Activated naive CD8-positive, alpha-beta T cell treated with anti-CD3 and anti-CD28 coated beads for 36 hours (primary cell): ENCODE measurements at places on chromosomes 4 and X.

DNA sequence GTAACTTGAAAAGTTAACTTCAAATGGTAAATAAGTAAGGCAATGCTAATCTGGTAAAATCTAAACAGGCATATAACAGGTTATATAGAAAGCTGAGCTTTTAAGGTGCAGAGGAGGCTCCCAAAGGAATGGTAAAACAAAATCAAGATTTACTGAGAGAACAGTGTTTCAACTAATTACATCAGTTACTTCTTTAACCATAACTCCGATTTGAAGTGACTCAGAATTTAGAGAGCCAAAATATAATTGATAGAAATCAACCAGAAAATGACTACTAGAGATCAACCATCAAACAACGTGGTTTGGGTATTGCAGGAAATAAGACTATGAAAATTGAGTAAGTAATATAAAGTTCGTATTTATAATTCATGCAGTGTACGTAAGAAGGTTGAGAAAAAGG, 6.9 kb downstream of the G3BP2 start:
- DNase-seq: no peak

GRCh38 chrX:132648895-132649294, 160.1 kb upstream of the MBNL3 start:
- no peak for DNase-seq

DNA sequence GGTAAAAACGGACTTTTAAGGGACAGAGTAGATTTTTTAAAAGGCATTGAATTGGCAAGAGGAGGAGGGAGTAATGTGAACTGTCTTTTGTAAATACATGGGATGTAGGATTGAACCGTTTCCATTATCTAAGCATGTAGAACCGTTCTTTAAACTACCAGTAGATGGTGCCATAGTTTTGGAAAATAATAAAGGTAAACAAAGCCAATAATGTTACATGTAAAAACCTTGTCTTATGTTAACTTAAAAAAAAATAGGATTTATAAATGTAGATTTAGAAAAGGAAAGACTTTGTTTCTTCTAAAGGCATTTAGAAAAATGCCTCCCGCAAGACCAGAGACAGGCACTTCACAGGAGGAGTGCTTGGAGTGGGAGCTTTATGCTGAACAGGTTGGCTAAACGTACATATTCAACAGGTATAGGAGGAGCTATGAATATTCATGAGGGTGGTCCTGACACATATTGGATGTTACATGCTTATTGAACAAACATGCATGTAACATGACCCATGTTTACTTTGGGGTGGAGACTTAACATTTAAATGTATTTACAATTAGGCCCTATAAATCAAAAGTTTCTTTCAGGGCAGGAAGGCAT, 45.5 kb upstream of the FAM241A start:
- DNase-seq: no peak

GRCh38 chrX:100363896-100364295, 46.2 kb downstream of the PCDH19 start:
- DNase-seq: no peak

- DNase-seq: peak; percentile 48
Observed at GRCh38 chr4:123671636-123672404, 275.2 kb downstream of the SPRY1 start.

GRCh38 chr4:118889312-118889691, 648 bp downstream of the SYNPO2 start:
- DNase-seq: no peak

DNA sequence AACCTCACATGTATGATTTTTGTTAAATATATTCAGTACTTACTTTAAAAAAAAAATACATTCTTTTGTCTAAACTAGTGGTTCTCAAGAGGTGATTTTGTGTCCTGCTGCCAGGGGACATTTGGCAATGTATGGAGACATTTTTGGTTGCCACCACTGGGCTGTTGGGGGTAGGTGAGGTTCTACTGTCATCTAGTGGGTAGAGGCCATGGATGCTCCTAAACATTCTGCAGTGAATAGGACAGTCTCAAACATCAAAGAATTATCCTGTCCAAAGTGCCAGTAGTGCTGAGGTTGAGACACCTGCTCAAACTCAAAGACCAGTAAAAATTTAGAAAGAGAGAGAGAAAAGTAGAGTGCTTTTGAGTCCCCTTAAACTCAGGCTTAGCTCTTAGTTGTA, 32.9 kb upstream of the PGM2 start:
- peak; percentile 4 for DNase-seq

- DNase-seq: no peak
Observed at GRCh38 chr4:186759990-186760389, 36.3 kb upstream of the FAT1 start.

DNA sequence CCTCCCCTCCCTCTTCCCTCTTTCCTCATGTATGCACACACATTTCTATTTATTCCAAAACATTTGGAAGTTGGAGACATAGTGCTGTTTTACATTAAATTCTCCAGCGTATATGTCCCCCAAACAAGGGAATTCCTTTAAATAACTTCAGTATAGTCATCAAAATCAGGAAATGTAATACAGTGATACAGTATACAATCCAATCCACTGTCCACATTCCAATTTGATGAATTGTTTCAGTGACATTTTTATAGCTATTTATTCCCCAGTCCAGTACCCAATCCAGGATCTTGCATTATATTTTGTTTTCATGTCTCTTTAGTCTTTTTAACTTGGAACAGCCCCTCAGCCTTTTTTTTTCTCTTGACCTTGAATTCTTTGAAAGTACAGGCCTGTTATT, 233.0 kb downstream of the DKK2 start:
- DNase-seq: no peak

DNA sequence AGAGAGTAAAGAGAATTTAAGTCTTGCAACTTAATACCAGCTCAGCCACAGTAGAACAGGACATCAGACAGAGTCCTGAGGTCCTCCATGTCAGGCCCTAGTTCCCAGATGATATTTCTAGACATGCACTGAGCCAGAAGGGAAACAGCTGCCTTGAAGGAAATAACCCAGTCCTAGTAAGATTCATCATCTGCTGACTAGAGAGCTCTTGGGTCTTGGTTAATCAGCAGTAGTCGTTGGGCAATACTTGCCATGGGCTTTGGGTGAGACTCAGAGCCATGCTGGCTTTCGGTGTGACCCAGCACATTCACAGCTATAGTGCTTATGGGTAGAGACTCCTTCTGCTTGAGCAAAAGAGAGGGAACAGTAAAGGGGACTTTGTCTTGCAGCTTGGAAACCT, 379.1 kb downstream of the AR start:
- DNase-seq: no peak

GRCh38 chr4:123452616-123453015, 56.0 kb downstream of the SPRY1 start:
- DNase-seq: peak; percentile 19

DNA sequence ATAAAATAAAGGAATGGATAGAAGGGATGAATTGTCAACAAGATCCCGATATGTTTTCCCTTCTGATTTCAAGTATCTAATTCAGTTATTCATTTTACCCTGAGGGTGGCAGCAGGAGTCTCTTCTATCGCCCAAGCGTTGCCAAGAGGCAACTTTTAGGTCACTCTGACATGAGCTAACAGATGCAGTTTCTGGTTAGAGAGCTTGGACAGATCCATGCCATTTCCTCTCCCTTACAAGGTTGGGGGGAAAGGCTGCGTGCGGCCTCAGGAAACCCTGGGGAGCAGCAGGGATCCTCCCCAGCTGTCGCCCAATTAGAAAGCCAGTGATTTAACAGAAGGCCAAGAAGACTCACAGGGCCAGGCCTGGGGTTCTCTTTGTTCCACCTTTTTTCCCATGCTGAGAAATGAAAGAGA, 35.3 kb upstream of the WAS start:
- no peak for DNase-seq

DNA sequence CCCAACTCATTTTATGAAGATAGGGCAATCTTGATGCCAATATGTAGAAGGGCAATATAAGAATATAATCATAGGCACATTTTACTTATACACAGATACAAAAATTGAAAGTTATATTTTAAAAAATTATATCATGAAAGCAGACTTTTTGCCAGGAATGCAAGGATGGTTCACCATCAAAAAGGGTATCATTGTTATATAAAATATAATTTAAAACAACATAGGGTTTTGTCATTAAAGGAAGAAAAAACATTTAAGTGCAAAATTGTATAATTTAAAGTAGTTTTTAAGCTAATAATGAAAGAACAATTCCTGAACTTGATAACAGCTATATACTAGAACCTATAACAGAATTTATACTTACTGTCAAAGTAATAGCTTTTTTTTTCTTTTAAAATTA, 15.9 kb downstream of the AREG start:
- DNase-seq: no peak

GRCh38 chr4:181261279-181261678, 981.9 kb upstream of the TENM3 start:
- DNase-seq: no peak

DNA sequence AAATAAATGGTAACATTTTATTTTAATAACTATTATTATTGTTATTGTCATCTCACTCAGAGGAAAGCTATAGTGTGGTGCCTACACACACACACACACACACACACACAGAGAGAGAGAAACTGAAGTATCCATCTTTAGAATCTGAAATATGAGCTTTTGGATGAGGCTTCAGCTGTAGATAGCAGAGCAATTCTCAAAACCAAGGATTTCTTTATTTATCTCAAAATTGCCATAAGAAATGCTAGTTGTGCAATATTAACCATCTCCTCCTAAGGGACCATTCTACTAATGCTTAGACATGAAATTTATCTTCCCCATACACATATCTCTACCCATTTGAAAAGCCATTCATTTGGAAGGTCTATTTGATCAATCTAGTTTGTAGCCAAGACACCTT, 50.1 kb upstream of the SGMS2 start:
- DNase-seq: no peak

DNA sequence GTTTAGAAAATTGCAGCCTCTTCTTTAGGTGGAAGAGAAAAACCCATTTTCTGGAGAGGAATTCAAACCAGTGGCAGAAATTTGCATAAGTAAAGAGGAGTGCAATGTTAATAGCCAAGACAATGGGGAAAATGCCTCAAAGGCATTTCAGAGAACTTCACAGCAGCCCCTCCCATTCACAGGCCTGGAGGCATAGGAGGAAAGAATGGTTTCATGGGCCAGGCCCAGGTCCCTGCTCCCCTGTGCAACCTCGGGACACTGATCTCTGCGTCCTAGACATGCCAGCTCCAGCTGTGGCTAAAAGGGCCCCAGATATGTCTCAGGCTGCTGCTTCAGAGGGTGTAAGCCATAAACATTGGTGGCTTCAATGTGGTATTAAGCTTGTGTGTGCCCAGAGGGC, 161.8 kb upstream of the CENPE start:
- no peak for DNase-seq
